ENCODE measurements at places on chromosomes 13 and 19.

- no peak for DNase-seq
Observed at GRCh38 chr13:79937771-79938216, 403.1 kb downstream of the SPRY2 start.

GRCh38 chr19:48415395-48415794, 21.9 kb downstream of the GRIN2D start:
- DNase-seq, result peak; percentile 93

DNA sequence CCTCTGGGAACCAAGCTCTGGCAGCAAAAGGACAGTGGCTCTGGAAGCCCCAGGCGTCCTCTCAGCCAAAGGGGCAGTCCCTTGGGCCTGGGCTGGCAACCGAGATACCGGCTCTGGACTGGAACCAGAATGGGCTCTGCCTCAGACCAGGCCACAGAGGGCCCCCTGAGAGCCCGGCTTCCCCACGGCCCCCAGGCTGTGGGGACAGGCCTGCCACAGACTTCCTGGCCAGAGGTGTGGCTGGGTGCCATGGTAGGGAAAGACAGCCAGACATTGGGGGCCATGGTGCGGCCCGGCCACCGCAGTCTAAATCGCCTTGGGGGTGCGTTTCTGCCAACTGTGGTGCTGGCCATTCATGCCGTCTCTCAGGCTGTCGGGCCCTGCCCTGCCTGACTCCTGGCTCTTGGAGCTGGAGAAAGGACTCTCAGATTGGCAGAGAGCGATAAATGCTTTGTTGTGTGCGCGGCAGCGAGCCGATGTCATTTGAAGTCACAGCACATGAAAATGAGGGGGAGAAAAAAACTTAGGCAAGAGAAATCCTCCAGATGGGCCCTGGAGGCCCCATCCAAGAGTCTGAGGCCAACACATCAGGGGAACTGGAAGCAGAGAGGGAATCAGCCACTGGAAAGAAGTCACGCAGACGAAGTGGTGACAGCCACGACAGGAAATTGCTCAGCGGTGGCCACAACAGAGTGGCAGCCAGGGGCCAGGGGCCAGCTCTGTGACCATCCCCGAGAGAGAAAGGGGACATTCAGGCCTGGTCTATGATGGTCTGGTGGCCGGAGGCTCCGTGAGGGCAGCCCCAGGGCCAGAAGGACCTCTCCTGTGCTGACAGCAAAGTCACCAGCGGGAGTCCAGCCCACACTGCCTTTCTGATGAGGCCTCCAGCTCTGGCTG, 26.5 kb downstream of the SH3GL1 start:
- peak; percentile 70 for DNase-seq

DNA sequence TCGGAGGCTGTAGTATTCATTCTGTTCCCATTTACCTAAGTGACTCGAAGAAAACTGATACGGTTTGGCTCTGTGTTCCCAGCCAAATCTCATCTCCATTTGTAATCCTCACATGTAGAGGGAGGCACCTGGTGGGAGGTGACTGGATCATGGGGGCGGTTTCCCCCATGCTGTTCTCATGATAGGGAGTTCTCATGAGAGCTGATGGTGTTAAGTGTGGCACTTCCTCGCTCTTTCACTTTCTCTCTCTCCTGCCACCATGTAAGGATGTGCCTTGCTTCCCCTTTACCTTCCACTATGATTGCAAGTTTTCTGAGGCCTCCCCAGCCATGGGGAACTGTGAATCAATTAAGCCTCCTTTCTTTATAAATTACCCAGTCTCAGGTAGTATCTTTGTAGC, 23.5 kb downstream of the SLAIN1 start:
- no peak for DNase-seq

- no peak for DNase-seq
Observed at GRCh38 chr19:31427857-31428256, 78.6 kb upstream of the TSHZ3 start.

DNA sequence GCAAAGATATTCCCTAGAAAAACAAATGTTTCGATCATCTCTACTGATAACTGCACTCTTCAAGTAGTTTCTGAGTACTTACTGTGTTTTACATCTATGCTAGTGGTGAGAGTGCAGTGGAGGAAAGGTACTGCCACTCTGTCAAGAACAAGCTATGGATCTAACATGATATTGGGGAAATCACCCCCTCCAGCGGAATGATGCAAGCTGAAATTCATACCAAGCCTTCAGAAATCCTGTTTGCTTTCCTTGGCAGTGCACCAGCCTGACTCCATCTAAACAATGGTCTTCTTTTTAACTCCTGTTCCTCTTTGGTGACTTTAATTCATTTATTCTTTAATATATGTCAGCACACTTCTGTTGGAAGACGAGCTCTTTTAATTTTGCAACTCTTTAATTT, 238.0 kb downstream of the PCDH9 start:
- DNase-seq, result no peak

- peak; percentile 15 for DNase-seq
Observed at GRCh38 chr13:28012896-28013295, 24.4 kb upstream of the URAD start.

DNA sequence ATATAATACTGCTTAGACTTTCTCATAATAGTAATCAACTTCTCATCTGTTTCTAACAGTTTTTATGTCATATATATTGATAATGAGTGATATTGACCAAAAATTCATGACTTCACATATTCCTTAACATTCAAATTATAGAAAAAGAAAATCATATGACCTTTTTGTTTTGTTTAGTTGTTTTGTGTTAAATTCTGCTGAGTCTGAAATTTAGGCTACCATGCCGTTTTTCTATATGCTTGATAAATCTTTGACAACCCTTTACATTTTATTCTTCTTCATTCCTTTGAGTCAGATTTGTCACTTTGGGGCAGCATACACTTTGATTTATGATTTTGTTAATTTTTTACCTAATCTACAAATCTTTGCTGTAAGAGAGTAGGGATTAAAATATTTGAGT, 176.4 kb downstream of the ITGBL1 start:
- no peak for DNase-seq

- no peak for DNase-seq
Observed at GRCh38 chr13:113924184-113924901, 49.5 kb downstream of the C13orf46 start.

DNA sequence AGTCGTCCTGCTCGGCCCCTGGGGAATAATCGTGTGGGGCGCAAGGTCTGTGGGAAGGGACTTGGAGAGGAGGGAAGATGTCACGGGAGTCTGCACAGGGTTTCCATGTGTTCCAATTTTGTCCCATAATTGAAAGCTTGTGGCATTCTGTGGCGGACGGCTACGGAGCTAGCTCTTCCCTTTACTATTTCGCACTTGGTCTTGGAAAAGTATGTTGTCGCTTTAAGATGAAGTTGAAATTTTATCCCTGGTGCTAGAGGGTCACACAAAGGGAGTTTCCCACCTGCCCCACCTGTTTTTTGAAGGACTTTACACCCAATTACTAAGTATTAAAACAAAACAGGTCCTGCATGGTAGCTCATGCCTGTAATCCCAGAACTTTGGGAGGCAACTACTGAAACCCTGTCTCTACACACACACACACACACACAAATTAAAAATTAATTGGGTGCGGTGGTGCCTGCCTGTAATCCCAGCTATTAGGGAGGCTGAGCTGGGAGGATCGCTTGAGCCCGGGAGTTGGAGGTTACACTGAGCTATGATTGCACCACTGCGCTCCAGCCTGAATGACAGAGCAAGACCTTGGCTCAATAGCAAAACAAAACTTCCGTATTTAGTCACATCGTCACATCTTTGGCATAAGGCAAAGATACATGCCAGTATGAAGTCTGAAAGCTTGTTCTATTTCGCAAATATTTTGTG, 967 bp upstream of the TPT1 start:
- peak; percentile 75 for DNase-seq

DNA sequence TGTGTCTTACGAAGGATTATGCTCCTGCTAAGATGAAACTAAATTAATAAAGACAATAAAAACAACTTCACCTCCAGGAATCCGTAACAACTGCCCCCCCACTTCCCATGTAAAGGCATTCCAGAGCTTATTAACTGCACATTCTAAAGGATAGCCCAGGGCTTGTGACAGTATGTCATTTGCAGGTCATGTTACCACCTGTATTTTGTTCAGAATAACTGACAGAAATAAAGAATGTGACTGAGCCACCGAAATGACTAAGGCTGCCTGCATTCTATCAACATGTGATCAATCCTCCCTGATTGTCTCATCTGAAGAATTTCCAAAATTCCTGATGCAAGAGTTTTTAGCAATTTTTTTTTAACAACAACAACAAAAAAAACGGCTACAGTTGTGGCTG, 117.2 kb downstream of the MIPEP start:
- no peak for DNase-seq

DNA sequence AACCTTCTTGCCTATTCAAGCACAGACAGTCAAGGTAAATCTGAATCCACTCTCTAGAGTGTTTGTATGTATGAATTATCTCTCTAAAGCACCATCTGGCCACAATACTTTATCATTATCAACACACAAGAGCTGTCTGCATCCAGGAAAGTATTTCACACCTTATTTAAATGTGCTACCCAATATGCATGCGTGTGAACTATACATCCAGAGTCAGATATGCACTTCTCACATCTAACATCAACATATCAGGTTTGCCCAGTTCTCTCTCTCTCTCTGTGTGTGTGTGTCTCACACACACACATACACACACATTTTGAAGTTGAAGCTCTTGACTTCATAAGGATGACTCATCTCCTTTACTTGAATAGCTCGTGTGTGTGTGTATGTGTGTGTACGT, 697.5 kb upstream of the PCDH20 start:
- no peak for DNase-seq

DNA sequence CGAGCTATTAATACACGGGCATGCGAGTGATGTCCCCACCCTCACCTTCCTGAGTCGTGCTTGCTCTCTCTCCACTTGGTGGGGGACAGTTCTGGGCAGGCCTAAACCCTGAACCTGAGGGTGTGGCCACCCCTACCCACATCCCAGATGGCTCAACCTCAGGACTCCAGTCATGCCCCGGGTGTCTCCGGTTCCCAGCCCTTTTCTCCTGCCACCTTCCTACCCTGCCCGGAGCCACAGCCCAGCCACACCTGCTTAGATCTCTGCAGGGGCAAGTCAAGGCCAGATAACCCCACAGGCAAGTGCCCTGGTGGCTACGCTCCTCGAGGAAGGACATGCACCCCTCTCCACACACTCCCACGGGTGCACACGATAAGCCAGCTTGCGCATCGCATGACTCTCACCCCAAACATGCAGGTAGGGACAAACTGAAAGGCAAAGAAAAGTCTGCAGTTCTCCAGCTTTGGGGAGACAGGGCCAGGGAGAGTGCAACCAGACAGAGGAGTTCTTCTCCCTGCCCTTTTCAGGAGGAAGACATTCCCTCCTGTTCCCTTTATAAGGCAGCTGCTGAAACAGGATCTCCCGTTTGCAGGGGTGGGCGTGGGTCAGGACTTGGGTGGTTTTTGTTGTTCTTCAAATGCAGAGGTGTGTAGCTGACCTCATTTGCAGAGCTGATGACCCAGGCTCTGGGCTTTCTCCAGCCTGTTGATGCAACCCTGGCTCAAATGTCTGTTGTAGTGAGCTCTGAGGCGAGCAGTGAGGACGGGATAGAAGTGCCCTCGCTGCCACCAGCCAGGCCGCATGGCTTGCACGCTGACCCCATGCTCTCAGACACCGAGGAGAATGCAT, 88.6 kb downstream of the DPF1 start:
- DNase-seq, result no peak

- DNase-seq, result peak; percentile 49
Observed at GRCh38 chr13:33284916-33285315, 639 bp downstream of the STARD13 start.

DNA sequence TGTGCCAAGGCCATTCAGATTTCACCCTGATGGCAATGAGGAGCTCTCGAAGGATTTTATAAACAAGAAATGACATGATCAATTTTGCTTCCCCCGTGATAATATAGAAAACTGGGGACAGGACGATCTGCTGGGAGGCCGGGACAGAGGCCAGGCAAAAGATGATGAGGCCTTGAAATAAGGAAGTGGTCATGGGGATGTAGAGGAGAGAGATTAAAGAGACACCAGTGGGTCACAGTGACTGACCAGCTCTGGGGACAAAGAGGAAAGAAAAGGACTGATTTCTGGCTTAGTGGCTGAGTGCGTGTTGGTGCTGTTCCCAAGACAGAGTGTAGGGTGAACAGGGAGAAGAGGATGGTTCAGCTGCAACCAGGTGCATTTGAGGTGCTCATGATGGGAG, 68.7 kb upstream of the FLT1 start:
- DNase-seq, result no peak

DNA sequence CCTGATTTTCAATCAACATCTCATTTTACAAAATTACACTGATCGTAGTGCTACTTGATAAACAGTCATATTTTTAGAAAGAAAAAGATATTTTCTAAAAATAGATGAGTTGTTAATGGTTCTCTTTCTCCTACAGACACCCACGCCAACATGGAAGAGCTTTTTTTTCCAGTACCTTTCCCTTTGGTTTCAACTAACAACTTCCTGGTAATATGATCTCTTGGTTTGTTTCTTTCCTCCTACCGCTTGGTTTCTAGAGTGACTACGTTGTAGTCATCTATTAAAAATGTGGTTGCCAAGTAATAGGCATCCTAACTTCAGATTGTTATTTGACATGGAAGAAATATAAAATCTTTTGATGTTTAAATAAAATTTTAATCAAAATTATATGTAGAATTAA, 189.0 kb downstream of the LACC1 start:
- DNase-seq, result no peak

DNA sequence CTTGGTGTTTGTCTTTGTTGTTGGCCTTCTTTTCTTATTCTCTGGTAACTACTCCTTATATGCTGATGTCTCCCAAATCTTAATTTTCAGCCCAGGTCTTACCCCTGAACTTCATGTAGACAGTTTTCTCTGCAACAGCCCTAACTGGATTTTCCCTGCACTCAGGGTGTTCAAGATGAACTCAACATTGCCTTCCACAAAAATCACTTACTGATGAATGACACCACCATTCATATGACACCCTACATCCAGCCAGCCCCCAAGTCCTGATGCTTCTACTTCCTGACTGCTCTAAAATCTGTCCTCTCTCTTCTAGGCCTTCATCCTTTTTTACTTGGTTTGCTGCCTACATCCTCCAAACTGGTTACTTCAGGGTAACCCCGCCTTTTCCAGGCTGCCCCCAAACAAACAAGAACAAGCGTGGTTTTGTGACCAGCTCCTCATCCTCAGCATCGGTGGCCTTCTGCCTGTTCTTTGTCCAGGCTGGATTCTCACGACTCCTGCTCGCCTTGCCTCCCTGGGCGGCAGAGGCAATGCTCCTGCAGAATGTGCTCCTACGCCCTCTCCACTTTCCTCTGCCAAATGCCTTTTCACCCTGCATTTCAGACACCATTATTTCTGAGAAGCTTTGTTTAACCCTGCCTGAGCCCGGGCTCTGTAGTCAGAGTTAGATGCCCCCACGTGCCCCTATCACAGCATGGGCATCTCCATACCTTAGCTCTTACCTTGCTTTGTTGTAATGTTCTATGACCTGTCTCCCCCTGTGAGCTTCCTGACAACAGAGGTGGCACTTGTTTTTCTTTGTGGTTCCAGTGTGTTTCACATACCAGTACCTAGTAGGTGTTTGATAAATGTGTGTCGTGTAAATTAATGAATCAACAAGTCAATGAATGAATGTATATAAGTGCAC, 61.8 kb downstream of the WDFY2 start:
- DNase-seq, result no peak

- DNase-seq, result peak; percentile 9
Observed at GRCh38 chr13:109096101-109096500, 466.7 kb downstream of the MYO16 start.

All from suppressor macrophage treated with lipopolysaccharide for 4 hours (primary cell).